Stimulated activated effector memory CD8-positive, alpha-beta T cell treated with anti-CD3 and anti-CD28 coated beads, Interleukin-12 subunit alpha, Interleukin-12 subunit beta, amount 100 ng/mL, for 72 hours (primary cell): ENCODE measurements at places on chromosomes 3 and 15.

- no peak for DNase-seq
Measured at GRCh38 chr3:114060906-114061655, 4.5 kb downstream of the QTRT2 start.

DNA sequence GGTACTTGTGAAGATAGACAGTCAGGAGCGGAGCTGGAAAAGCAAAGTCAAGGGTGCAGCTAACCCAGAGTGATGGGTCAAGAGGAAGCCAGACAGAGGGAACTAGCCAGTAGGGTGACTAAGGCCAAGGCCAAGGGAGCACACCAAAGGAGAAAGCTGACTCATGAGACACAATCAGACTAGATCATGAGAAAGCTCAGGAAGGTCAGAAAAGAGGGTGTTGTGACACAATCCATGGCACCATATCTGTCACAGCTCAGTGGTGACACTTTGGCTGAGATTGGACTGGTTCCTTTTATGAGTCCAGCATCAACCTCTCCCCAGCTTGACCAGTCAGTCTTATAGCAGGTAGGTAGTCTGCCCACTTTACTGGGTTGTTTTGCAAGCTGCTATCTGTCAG is 22.2 kb downstream of the P2RY1 start:
- DNase-seq, result no peak

- no peak for DNase-seq
Measured at GRCh38 chr3:158765518-158766205, 33.4 kb upstream of the RARRES1 start.

- no peak for DNase-seq
Measured at GRCh38 chr3:49629451-49629850, 44.7 kb upstream of the APEH start.

- no peak for DNase-seq
Measured at GRCh38 chr3:190194506-190194905, 73.8 kb upstream of the P3H2 start.

DNA sequence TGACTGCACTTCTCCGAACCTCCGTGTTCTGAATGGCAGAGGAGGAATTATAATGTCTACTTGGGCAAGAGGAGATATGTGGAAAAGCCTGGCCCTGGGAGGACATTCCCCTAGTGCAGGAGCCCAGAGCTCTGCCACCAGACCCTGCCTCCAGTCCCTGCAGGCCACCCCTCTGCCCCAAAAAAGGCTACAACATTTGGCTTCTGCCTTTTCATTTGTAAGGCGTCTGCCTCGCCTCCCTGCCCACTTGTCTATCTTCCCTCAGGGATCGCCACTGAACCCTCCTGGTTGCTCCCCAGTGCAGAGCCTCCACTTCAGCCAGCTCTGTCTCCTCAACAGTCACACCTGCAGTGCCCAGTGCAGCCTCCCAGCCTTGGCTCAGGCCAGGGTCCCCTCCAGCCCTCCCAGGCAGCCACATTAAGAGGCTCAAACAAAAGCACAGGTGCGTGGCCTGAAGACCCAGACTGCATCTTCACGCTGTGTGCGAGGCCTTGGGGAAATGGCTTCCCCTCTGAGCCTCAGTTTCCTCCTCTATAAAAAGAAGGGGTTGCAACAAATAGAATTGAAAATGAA is 125.9 kb upstream of the SMAD3 start:
- no peak for DNase-seq

DNA sequence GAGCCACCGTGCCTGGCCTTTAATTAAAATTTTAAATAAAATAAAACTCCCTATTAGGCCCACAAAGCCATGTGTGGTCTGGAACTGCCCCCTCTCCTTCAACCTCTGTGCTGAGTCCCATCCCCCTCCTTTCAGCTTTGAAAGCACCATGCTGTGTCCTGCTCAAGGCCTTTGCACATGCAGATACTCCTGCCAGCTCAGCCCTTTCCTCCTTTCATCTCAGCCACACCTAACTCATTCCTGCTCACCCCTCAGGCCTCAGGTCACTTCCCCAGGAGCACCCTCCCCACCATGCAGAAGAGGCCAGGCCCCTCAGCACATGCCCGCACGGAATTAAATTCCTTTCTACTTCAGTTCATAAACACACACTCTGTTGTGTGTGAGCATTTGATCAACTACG is 28.1 kb downstream of the ATRIP start:
- DNase-seq, result no peak

DNA sequence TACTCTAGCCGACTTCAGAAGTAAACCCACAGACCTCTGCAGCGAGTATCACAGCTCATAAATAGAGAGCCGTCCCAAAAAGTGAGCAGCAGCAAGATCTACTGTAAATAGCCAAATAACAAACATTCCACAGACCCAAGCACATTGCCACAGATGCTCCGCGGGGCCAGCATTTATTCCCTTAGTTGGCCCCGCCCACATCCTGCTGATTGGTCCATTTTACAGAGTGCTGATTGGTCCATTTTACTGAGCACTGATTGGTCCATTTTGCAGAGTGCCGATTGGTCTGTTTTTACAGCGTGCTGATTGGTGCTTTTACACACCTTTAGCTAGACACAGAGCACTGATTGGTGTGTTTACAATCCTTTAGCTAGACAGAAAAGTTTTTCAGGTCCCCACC is 17.3 kb upstream of the GABRB3 start:
- DNase-seq, result no peak

DNA sequence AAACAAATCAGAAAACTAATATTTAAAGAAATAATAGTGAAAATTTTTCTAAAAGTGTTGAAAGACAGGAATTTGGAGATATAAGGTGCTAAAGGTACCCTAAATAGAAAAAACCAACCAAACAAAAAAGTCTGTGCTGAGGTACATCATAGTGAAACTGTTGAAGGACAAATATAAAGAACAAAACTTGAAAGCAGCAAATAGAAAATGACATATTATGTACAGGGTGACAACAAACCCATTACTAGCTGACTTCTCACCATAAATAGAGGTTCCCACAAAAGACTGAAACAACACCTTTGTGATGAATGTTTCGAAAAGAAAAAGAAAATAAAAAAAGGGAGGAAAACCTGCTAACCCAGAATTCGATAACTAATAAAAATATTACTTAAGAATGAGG is 502.5 kb upstream of the NECTIN3 start:
- DNase-seq, result no peak

GRCh38 chr3:175526609-175527280 is 667.6 kb downstream of the NAALADL2 start:
- no peak for DNase-seq

DNA sequence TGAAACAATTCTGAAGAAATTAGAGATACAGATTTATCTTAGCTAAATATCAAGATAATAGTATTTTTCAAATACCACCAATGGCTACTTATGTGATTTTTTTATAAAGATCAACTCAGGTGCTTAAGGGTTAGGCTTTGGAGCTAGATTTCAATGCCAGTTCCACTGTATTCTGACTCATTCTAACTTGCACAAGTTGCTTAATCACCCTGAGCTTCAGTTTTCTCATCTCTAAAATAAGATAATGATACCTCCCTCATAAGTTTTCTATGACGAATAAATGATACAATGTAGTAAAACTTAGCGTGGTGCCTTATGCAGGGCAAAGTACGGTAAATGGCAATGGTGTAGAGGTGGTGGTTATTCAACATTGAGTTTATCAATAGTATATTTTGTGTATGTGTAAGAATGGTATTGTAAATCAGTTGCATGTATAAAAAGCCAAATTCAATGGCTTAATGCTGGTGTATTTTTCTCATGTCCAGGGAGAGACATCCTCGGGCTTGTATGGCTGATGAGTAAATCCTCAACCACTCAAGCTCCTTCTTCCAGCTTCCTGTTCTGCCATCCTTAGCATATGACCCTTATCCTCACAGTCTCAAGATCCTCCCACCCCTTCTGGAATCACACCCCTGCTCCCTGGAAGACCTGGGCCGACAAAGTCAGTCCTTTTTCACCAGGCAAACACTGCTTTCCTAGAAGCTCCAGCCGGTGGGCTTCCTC is 505.9 kb upstream of the CFAP20DC start:
- no peak for DNase-seq

DNA sequence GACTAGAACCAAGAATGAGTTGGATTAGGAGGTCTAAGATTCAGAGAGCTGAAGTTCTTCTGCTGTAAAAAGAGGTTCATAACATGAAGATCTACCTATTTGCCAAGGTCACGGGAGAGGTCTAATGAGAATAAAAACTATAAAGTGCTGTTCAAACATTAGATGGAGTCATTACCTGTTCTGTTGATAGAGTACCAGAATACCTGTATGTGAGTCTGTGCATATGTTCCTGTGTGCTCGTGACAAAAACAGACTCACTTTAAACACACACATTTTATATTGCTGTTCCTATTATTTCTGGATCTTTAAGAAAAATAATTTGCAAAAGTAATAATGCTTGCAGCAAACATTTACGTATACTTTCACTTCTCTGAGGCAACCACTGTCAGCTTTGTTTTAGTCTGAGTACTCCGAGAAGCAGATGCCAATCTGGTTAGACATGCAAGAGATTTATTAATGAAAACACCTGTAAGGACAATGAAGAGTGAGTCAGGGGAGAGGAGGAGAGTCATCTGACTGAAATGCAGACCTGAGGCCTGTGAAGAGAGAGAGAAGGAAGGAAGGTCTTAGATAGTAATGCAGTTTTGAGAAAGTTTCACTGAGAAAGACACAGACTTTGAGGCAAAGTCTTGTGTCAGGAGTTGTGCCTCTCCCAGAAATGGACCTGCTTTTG is 221.2 kb downstream of the SQOR start:
- DNase-seq, result no peak

- DNase-seq, result no peak
Measured at GRCh38 chr3:58824777-58825176, 158.2 kb upstream of the FAM3D start.

DNA sequence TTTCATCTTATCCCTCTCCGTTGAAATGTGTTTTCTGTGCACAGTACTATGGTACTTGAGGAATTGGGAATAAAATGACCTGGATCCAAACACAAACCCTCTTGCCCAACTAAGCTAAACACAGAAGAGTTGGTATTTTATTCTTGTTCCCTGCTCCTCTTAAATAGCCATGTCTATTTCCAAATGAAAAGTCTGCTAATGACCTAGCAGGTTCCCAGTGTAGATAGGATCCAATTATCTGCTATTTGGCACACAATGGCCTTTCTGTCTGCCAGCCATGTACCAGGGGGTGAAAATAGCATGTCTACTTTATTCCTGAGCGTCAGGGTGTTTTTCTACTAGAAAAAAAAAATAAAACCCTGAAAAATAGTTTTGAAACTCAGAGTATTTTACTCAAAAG is 657.0 kb upstream of the NAALADL2 start:
- DNase-seq, result no peak

GRCh38 chr15:30978328-30978727 is 13.1 kb downstream of the MTMR10 start:
- DNase-seq, result no peak

- no peak for DNase-seq
Measured at GRCh38 chr3:118501152-118501551, 533.5 kb downstream of the IGSF11 start.
